AG04450 (cell line): ENCODE measurements at places on chromosomes 2 and 18. TPM values are rescaled to one million over a fixed set of nuclear protein-coding genes. Genes with fewer than 3 reads are reported as not detected.

DNA sequence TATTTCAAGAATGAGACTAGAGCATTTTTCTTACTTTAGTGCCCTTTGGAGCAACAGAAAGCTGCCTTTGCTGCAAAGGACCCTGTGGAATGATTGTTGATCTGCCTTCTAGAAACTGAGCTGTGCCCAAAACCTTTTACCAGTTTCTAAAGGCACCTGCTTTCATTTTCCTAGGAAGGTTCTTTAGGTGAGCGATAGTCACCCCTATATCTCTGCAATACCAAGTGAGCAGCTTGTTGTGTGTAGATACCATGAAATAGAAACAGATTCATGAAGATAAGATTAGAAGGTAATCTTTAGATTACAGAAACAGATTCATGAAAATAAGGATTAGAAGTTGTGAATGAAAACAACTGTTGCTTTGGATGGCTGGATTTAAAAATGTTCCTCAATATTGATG, 202.3 kb downstream of the PLCL1 start:
- DNase-seq = no peak

Gene MOGAT1
- not detected in 2 replicates for polyA plus RNA-seq

Gene DYNAP
- not detected in 2 replicates for polyA plus RNA-seq

Gene FAP
- 300 and 374 TPM in 2 replicates for polyA plus RNA-seq

- no peak for DNase-seq
Measured at GRCh38 chr2:150424406-150424805, 63.1 kb downstream of the RND3 start.

Gene SYT4
- polyA plus RNA-seq = not detected in 2 replicates

DNA sequence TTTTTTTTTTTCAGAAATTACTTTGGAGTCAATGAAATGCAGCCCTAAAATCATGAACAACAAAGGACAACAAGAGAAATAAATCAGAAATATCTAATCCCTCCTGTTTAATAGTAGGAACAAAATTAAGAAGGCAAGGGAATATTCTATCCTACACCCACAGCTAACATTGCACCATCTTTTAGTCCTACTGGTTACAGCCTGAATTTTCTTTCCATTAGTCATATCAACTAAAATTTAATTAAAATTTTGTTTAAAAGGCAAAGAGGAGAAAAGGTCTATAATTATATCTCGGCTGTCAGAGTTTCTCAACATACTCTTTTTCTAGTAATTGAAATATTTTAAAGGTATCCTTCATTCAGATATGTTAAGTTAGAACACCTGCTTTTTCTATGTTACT, 61.9 kb downstream of the DTNA start:
- DNase-seq = no peak

Gene PDCD1
- not detected in 2 replicates for polyA plus RNA-seq

Gene ABCB6
- polyA plus RNA-seq = 20.9 and 22.2 TPM in 2 replicates

GRCh38 chr2:160670618-160671017, 177.0 kb upstream of the RBMS1 start:
- DNase-seq = no peak

DNA sequence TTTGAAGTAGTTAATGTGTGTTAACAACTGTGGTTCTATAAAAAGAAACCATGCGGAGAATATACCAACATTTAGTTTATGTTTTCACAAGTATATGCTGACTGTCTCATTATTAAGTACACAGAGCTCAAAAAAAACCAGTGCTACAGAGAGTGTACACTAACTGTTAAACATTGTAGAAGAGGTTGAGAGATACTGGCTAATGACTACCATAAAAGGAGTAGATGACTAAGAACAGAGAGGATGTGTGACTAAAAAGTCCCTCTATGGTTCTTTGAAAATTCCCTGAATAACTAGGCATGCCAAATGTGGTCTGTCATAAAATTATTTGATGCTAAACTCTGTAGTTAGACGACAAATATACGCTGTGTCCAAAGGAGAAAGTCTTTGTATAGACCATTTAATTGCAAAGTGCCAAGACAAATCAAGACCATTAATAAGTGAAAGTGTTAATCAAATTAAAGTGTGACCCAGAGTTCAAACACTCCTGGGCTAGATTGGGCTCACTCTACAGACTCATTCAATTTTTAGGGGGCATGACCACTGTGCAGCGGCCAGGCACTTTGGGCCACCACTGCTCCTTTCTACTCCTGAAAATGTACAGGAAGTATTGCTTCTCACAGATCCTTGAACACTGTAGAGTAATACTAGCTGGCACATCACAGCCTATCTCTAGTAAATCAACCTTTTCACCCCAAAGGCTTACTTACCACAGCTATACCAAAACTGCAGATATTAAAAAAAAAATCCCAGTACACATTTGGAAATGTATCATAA, 45.1 kb upstream of the SERTAD2 start:
- DNase-seq = peak; percentile 44

Gene B4GALT6
- polyA plus RNA-seq = 0.40 and 0.50 TPM in 2 replicates

DNA sequence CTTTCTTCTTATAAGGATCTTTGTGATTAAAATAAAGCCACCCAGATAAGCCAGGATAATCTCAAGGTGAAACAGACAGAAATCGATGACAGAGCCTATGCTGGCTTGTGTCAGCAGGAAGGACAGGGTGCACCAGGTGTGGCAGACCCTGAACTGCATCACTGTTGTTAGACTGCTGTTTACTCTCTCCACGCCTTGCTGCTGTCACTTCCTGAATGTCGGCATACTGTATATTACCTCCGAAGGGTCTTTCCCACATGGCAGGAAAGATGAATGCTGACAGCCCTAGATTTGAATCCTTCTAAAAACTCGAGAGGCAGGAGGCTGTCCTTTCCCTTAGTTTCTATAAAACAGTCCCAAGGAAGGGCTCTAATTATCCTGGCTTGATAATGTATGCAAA, 18.9 kb upstream of the TMEM163 start:
- no peak for DNase-seq

- no peak for DNase-seq
Measured at GRCh38 chr2:53802617-53803151, 15.8 kb downstream of the ERLEC1 start.

GRCh38 chr2:205198140-205198525, 484.2 kb upstream of the NRP2 start:
- peak; percentile 49 for DNase-seq

GRCh38 chr2:1891147-1891546, 146.8 kb upstream of the PXDN start:
- no peak for DNase-seq

Gene PAX8
- polyA plus RNA-seq = 1.2 TPM in 2 replicates

DNA sequence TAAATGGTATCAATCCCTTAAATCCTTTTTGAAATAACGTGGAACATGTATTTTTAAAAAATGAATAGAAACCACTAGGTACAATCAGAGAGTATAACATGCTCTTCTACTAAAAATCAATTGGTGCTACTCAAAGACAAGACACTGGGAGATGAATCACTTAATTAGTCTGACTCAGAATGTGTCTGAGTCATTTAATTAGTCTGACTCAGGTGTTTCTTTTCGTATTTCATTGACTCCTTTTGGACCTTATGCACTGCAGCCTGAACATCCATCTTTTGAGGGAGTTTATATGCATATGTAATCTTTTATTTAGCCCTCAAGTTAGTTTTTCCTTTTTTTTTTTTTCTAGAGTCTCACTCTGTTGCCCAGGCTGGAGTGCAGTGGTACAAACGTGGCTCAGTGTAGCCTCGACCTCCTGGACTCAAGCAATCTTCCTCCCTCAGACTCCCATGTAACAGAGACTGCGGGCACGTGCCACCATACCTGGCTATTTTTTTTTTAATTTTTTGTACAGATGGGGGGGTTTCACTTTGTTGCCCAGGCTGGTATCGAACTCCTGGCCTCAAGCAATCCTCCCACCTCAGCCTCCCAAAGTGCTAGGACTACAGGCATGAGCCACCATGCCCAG, 26.5 kb downstream of the PPP4R3B start:
- DNase-seq = no peak

DNA sequence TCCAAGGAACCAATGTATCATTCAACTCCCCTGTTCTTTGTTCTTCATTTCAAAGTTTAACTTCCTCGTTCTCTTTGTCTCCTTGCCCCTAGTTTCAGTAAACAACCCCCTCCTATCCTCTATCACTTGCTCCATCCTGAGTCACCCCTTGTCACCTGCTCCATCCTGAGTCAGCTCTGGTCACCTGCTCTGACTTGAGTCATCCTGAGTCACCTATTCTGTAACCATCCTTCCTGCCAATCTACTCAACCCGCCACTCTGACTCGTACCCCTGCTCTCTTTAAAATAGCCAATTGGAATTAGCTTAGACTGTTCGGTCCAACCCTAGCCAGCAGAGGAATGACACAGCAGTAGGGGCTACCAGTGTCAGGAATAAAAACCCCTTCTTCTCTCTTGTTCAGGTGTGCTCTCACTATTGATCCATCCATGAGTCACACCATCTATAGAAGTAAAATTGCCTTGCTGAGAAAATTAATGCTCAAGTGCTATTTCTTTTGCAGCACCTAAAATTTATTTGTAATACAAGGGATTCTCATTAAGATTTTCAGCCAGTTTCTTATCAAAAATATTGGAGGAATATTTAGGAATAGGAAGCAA, 326.8 kb downstream of the AKAIN1 start:
- DNase-seq = no peak

GRCh38 chr2:226478109-226478809, 321.4 kb downstream of the IRS1 start:
- DNase-seq = peak; percentile 82

DNA sequence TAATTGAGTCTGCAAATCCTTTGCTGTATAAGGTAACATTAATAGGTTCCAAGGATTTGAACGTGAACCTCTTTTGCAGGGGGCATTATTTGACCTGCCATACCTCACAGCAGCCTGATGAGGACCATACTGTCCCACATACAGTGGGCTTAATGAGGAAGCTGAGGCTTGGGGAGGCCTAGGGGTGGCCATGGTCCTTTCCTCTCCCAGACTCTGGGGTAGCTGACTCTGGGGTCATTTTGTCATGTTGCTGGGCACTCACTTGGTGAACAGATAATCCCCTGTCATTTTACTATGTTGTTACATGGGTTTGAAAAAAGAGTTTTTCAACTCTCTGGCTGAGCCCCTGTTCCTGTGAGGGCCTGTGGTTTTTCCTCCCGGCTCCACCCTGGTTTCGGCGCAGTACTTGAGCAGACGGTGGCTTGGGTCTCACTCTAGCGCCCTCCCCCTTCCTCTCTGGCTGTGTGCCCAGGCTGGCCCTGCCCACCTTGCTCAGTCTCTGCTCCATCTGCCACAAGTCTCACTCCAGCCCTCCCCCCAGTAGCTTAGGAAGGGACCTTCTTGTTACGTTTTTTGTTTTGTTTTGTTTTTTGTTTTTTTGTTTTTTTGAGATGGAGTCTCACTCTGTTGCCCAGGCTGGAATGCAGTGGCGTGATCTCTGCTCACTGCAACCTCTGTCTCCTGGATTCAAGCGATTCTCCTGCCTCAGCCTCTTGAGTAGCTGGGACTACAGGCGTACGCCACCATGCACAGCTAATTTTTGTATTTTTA, 21.0 kb downstream of the INPP4A start:
- DNase-seq = no peak

GRCh38 chr2:112724591-112725525, 4.0 kb downstream of the NT5DC4 start:
- no peak for DNase-seq

GRCh38 chr2:128770143-128771085, 451.7 kb upstream of the HS6ST1 start:
- no peak for DNase-seq

GRCh38 chr2:23544589-23545295, 159.8 kb downstream of the KLHL29 start:
- DNase-seq = no peak
